ENCODE measurements at places on chromosomes 5 and 9.

GRCh38 chr5:137129886-137130680, 369.0 kb downstream of the SPOCK1 start:
- DNase-seq = no peak

- no peak for DNase-seq
Observed at GRCh38 chr5:160919626-160920025, 67.6 kb upstream of the ATP10B start.

DNA sequence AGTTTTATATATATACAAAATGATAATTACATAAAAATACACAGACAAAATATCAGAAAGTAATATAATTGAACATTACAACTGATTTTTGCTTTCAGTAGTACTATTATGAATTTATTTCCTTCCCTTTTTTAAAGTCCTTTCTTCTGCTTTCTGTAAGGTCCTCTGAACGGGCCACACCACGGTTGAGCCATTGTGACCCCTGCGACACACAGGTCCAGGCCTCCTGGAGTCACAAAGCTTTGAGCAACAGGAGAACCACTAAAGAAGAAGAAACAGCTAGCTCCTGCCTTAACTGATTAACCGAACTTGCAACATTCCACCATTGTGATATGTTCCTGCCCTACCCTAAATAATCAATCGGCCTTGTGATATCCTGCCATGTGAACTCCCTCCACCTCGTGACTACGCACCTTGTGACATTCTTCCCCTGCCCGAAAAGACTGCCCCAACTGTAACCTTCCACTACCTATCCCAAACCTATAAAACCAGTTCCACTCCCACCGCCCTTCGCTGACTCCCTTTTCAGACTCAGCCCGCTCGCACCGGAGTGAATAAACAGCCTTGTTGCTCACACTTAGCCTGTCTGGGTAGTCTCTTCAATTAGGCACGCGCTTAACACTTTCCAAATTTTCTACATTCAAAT, 375.0 kb upstream of the RFX3 start:
- DNase-seq = no peak

GRCh38 chr5:126965061-126965475, 65.3 kb downstream of the MARCHF3 start:
- DNase-seq = no peak

DNA sequence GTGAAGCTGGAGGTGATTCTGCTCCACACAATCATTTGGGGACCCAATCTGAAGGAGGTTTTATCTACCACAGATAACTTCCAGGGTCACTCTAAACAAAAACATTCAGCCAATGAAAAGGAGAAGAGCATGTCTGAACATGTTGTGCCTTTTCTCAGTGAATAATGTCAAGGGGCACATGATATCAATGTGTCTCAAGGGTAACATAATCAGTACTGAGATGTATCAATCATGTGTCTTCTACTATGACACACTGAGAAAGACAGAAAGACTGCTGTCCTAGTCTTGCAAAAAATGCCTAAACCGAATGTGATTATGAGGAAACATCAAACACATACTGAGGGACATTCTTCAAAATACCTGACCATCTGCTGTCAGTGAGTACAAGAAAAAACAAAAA, 25.4 kb upstream of the RASA1 start:
- DNase-seq = no peak

DNA sequence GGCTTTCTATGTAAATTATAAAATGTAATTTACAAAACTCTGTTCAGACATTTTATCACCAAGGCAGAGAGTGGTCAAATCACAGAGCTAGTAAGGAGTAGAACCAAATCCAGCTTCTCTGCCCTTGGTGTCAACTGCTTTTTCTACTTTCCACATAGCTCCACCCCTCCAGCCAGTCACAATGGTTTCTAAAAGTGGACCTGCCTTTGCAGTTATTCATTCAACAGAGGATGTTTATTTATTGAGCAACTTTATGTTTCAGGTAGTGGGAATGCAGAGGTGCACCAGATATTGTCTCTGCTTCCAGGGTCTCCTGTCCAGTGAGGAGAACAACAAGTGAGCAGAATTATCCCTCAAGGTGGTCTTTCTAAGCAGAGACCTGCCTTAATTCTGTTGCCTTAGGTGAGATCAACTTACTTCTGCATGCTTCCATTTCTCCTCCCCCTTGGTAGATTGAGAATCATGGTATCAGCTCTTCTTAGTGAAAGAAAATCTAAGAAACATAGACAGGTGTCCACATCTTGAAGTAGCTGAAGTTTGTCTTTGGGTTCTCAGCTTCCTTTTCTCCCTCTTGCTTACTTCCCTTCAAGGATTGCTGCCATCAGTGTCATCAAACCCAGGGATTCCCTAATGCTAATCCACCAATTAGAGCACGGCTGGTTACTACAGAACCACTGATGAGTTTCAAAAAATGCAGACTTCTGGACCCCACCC, 17.2 kb upstream of the PDCD1LG2 start:
- DNase-seq = no peak

DNA sequence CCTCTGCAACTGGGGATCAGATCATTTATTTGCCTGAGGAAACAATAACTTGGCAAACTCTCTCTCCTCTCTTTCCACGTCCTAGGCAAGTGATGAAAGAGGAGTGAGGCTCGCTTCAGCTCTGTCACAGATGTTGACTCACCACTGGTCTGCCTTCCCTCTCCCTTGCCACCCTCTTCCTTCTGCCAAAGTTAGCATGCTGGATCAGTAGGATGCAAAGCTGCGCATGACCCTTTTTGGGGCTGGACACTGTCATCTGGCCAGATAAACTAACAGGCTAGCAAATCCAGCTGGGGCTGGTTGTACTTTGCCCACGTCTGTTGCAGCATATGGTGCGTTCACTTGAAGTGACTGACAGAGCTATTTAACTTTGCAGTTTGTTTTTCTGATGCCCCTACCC, 36.2 kb upstream of the SMARCA2 start:
- DNase-seq = no peak

DNA sequence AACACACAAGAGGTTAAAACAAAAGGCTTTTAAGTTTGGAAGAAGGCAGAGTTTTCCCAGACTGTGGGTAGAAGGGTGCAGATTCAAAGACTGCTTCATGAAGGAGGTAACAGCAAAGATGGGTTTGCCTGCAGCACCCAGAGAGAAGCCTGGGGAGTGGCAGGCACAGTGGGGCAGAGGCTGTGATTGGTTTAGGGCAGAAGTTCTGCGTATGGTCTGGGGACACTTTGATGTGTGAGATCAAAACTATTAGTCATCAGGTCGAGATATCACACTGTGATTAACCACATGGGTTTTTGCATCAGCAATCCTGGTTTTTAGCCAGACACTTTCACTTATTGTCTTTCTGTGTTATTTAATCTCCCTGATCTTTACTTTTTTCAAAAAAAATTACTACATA, 188.8 kb upstream of the GLRA1 start:
- DNase-seq = no peak

GRCh38 chr5:32810804-32811203, 99.7 kb downstream of the NPR3 start:
- DNase-seq = no peak

- DNase-seq = no peak
Observed at GRCh38 chr5:107815109-107815508, 144.4 kb upstream of the EFNA5 start.

DNA sequence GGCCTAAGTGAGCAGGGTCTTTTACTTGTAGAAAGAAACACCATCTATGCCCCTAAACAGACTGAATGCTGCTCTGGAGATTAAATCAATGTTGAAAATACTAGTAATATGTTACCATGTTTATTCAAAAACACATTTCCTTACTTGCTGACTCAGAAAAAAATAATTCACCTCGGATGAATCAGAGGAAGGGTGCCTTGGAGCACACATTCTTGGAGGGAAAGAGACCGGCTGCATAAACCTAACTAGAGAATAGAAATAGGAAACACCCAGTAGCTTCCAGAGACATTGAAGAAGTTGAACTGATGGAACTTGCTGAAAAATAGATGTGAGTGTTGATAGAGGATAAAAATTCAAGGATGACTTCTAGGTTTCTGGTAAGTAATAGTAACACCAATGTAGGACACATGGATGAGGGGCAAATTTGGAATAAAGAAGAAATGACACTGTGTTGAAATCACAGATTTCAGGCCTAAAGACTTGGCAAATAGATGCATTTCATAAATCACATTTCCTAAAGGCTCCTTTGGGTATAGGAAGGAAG, 76.9 kb upstream of the MINAR2 start:
- DNase-seq = no peak

DNA sequence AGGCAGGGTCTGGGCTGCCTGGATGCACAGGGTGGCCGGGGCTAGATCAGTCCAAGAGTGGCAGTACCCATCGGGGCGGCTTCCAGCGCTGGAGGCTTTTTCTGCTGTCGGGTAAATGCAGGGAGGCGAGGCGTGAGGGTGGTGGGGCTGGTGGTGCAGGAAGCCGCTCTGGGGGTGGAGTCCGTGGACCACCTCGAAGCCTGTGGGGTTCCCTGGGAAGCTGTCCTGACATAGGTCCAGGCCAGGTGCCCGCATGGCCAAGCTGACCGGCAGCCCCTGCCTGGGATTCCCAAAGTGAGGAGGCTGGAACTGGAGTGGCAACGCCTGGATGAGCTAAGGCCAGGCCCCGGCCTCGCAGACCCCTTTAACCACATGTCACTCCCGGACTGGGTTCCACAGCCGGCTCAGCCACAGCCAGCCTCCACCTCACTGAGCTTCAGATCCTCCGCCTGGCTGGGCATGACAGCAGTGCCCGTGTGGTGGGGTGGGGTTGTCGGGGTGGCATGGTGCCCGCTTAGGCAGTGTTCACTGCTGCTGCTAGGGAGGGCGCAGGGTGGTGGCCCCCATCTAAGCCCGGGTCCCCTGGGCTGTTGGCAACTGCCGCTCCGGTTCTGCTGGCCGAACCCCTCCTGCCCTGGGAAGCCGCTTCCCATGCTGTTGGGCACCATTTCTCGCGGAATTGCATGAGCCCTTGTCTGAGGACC, 1.4 kb upstream of the QRFP start:
- no peak for DNase-seq

DNA sequence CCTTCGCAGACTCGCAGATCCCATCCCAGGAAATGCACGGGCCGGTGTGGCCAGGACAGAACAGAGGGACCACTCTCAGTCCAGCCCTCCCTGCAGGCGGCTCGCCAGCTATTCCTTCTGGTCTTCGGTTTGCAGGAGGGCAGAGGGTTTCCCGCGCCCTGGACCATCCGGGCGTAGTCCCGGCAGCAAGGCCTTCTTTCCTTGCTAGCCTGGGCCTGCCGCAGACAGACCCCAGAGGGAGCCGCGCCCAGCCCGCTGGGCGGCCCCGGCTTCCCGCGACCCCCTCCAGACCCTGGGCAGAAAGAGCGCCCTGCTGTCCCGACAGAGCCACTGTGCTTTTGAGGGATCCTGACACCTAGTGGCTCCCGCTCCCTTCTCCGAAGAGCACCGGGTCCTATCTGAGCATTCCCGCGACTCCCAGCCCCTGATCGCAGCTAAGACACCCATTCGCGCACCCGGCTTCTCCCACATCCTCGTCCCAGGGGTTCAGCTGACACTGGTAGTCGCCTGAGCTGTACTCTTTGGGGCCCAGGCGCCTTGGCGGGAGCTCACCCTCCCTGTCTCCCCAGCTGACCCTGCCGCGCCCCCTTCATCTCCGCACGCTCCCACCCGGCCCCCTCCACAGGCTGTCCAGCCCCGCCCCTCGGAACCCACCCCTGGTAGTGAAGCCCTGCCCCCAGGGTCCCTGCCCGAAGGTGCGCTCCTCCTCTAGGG, 1.1 kb downstream of the CFAP90 start:
- no peak for DNase-seq

DNA sequence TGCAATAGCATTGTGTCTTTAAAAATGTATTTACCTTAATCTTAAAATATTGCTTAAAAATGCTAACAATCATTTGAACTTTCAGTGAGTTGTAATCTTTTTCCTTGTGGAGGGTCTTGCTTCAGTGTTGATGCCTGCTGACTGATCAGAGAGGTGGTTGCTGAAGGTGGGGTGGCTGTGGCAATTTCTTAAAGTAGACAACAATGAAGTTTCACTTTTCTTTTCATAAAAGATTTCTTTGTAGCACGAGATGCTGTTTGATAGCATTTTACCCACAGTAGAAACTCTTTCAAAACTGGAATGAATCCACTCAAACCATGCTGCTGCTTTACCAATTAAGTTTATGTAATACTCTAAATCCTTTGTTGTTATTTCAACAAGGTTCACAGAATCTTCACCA, 50.8 kb downstream of the NR3C1 start:
- no peak for DNase-seq

DNA sequence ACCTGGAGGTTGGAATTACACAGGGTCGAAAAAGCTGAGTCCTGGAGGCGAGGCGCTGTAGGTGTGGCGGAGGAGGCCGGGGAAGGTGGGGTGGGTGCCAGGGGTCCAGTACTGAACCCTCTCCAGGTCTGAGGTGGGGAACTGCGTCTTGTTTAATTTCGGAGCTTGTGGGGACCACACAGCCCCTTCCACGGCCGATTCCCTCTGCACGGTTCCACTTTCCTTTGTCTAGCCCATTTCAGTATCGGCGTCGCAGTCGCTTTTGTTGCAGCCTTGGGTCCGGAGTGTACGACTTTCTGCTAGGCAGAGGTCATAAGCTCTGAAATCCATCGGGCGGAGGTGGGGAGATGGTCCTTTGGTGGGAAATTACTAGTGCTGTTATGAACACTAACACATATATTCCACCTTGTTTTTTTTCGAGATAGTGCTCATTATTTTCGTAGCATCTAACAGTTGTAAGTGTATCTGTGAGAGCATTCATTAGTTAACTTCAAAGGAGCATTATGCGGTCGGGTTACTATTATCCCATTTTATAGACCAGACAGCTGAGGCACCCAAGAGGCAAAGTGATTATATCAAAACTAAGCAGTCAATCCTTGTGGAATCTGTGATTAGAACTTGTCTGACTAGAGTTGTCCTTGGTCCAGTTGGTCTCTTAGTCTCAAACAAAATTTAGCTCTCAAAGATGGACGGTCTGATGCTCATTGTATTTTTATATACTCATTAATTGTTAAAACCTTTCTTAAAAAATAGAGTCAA, 737 bp downstream of the RNF180 start:
- no peak for DNase-seq

GRCh38 chr9:92035146-92035545, 80.1 kb downstream of the SPTLC1 start:
- no peak for DNase-seq

GRCh38 chr5:139167952-139168720, 30.0 kb downstream of the SIL1 start:
- DNase-seq = no peak

DNA sequence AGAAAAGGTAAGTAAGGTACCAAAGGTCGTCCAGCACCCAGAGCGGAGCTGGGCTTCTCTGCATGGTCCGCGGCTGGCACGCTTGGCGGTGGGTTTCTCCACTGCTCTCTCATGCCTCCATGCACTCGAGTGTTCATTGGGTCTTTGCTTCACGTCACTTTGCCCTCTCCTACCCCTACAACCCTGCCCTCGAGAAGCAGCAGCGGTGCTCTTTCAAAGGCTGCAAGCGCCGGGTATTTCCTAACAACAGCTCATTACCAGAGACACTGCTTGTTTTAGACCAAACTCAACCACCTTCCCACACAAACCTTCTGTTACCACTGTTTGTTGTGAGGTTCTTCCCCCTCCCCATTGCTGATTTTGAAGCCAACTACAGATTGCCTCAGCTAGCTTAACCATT, 21.5 kb upstream of the ZBTB34 start:
- DNase-seq = no peak

- DNase-seq = no peak
Observed at GRCh38 chr9:31590091-31590490, 794.4 kb upstream of the ACO1 start.

- no peak for DNase-seq
Observed at GRCh38 chr5:35974570-35974969, 16.6 kb downstream of the UGT3A1 start.

All from stimulated activated CD4-positive, alpha-beta T cell treated with anti-CD3 and anti-CD28 coated beads, Interleukin-1b, Interleukin-23, amount 100 ng/mL, for 24 hours (primary cell).